ENCODE measurements at places on chromosomes 12 and 14.

- DNase-seq: no peak
These were observed 406.4 kb downstream of the NRXN3 start for GRCh38 chr14:78576437-78577166.

GRCh38 chr12:59780605-59781135, 184.8 kb downstream of the SLC16A7 start:
- DNase-seq: no peak

GRCh38 chr12:49984476-49985359, 12.0 kb downstream of the AQP6 start:
- DNase-seq: no peak

GRCh38 chr14:43540948-43541347, 966.1 kb downstream of the FSCB start:
- DNase-seq: no peak

DNA sequence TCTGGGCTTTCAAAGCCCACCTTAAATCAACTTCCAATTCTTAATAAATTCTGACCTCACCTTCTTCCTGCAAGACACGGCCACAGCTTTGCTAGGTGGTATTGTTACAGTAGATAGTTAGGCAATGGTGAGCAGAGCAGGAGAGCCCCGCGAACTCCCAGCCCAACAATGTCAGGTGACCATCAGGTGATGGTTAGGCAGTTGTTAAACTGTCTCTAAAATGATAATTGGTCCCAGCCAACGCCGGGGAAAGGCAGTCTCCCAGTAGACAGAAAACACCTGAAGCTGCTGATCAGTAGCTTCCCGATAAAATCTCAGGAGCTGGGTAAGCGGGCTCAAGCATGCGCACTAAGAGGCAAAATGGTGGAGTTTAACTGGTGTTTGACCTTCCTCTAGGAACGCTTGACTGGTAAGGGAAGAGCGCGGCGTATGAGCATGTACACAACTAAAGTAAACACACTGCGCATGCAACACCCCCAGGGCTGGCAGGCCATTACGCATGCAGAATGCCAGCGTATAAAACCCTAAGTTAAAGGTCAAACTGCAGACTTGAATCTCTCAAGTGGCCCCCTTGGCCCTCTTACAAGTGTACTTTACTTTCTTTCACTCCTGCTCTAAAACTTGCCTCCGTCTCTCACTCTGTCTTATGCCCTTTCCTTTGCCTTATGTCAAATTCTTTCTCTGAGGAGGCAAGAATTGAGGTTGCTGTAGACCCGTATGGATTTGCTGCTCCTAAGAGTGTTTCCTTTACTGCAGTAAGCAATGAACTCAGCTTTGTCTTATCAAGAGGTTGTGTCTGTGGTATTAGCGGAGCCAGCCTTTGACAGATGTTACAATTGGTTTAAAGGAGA, 113.5 kb downstream of the C12orf75 start:
- no peak for DNase-seq

GRCh38 chr12:86721713-86722397, 465.7 kb upstream of the MGAT4C start:
- no peak for DNase-seq

GRCh38 chr12:58455136-58455535, 465.2 kb downstream of the LRIG3 start:
- no peak for DNase-seq

GRCh38 chr12:109167781-109168180, 51.4 kb downstream of the ACACB start:
- no peak for DNase-seq

GRCh38 chr14:95163132-95163531, 5.8 kb upstream of the DICER1 start:
- no peak for DNase-seq

DNA sequence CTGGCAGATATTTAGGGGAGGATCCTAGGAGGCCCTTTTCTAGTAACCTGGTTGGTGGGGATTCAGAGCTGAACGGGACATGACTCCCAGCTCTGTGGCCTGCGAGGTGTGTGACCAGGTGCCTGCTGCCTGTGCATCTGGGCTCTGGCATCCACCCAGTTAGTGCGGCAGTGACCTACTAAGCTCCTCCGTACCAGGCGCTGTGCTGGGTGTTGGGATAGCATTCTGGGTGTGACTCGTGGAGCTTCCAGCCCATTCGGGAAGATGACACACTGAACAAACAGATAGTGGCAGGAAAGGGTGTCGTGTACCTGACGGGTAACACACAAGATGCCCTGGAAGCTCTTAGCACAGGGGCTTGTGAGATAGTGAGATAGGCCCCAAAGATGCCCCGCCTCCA, 80.9 kb downstream of the ACACB start:
- no peak for DNase-seq

DNA sequence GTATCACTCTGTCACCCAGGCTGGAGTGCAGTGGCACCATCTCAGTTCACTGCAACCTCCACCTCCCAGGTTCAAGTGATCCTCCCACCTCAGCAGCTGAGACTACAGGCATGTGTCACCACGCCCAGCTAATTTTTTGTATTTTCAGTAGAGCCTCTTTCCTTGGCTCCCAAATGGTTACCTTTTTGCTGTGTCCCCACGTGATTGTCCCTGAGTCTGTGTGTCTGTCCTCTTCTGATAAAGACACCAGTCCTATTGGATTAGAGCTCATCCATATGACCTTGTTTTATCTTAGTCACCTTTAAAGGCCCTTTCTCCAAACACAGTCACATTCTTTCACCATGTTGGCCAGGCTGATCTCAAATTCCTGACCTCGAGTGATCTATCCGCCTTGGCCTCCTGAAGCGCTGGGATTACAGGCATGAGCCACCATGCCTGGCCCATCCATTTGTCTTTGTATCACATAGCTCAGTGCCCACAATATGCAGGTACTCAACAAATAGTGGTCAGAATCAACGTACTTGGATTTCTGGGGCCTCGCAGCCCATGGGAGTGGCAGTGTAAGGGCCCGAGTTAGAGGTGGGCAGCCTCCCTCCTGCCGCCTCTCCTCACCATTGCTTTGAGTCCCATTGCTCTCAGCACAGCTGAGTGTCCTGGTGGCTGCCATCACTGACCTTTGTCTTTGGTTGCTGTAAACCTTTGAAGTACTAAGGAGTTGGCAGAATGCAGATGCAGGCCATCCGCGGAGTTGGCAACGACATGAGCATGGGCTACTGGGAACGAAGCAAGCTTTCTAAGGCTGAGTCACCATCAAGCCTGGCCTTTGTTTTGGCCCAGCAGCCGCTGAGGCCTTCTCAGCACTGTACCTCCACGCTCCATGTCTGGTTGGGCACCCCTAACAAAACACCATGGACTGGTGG, 9.3 kb downstream of the TPCN1 start:
- DNase-seq: no peak

GRCh38 chr12:4816744-4817525, 92.8 kb upstream of the KCNA1 start:
- DNase-seq: no peak

DNA sequence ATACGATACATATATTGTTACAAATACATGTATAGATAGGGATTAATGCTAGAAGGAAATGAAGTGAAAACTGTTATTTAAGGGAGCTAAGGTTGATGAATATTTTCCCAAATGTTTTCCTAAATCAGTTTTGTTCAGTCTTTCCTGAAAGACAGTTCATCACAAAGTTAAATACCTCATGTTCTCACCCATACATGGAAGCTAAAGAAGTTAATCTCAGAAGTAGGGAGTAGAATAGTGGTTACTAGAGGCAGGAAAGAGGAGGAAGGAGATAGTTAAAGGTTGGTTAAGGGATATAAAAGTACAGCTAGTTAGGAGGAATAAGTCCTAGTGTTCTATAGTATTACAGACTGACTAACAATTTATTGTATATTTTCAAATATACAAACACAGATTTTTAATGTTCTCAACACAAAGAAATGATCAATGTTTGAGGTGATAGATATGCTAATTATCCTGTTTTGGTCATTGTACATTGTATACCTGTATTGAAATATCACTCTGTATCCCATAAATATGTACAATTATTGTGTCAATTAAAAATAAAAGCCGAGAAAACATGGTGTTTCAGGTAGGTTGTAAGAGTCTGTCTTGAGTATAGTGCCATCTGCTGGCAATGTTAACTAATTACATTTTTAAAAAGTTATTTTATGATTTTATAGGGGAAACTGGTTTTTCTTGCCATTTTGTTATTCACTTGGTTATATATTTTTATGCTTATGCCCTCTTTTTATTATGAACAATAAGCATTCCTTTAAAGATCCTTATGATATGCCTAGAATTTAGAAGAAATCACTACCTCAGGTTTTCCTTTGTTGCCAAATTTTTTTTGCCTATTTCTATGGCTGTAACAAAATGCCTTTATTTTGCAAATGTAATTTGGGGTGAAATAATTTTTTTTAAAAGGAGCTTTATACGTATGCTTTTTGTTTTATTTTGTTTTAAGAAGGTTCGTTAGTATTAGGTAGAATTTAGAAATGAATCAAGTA, 26.9 kb downstream of the ZDHHC17 start:
- no peak for DNase-seq

DNA sequence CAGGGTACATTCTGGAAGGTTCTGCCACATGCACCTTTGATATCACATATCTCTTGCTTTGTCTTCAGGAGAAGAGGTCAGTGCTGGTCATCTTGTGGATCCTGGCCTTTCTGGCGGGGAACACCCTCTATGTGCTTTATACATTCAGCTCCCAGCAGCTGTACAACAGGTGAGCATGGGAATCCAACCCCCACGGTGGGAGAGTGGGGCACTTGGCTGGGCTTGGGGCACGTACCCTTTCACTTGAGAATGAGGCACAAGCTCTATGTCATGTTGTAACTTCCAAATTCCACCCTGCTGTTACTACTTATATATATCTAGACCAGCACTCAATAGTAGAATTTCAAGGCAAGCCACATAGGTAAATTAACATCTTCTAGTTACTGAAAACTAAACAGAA, 28.6 kb downstream of the RNFT2 start:
- no peak for DNase-seq

GRCh38 chr12:127635838-127636237, 631.1 kb upstream of the TMEM132C start:
- DNase-seq: no peak

DNA sequence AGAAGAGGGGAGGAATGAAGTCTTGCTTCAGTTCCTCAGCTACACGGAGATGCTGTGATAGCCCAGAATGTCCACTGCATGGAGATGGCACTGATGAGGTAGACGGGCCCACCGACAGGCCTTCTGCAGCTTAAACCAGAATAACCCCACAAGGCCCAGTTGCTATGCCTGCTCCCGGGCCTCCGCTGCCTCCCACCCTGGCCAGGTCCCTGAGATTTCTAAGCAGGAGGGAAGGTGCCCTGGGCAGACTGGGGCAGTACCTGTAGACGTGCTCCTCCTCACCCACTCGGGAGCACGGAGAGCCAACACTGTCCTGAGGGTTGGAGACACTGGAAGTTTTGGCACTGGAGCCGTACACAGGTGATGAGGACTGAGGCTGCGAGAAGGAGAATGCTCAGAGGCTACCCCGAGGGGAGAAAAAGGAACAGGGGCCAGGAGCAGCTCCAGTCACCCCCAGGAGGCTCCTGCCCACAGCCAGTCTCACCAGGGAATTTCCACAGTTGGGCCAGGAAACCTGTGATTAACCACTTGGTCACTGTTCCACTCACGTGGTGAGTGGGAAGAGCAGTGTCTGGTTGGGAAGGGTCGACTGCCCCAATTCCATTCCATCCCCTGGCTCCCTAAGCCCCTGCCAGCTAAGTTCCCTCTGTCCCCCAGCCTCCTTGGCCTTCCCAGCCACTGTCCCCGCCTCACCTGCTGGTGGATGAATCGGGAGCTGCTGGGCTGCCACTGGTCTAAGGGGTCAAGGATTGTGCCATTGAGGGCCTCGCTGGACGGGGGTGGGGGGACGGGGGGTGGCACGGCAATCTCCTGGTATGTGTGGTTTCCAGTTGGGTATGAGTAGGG, 22.8 kb upstream of the RPLP0 start:
- DNase-seq: no peak

- no peak for DNase-seq
These were observed 35.1 kb downstream of the ST8SIA1 start for GRCh38 chr12:22299294-22299912.

DNA sequence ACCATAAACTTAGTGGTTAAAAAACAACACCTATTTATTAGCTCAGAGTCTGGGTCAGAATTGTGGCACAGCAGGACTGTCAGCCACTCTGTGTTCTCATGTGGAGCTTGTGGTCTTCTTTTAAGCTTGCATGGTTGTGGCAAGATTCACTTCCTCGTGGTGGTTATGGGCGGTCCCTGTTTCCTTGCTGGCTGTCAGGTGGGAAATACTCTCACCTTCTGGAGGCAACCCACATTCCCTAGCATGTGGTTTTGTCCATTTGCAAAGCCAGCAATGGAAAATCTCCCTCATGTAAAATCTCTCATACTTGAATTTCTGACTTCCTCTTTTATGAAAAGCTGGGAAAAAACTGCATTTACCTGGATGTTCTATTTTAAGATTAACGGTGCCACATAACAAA, 229.8 kb downstream of the ALX1 start:
- no peak for DNase-seq

DNA sequence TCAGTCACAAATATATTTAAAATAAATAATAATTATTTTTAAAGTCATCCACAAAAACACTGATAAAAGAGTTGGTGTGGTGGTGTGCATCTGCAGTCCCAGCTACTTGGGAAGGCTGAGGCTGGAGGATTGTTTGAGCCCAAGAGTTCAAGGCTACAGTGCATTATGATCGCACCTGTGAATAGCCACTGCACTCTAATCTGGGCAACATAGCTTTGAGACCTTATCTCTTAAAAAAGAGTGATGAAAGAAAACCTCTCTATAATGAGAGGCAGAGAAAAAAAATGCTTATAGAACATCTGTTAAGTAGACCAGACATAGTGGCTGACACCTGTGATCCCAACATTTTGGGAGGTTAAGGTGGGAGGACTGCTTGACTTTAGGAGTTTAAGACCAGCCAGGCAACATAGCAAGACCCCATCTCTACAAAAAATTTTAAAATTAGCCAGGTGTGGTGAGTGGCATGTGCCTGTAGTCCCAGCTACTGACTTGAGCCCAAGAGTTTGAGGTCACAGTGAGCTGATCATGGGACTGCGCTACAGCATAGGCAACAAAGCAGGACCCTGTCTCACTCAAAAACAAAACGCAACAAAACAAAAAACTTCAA, 50.5 kb downstream of the RALGAPA1 start:
- DNase-seq: no peak

DNA sequence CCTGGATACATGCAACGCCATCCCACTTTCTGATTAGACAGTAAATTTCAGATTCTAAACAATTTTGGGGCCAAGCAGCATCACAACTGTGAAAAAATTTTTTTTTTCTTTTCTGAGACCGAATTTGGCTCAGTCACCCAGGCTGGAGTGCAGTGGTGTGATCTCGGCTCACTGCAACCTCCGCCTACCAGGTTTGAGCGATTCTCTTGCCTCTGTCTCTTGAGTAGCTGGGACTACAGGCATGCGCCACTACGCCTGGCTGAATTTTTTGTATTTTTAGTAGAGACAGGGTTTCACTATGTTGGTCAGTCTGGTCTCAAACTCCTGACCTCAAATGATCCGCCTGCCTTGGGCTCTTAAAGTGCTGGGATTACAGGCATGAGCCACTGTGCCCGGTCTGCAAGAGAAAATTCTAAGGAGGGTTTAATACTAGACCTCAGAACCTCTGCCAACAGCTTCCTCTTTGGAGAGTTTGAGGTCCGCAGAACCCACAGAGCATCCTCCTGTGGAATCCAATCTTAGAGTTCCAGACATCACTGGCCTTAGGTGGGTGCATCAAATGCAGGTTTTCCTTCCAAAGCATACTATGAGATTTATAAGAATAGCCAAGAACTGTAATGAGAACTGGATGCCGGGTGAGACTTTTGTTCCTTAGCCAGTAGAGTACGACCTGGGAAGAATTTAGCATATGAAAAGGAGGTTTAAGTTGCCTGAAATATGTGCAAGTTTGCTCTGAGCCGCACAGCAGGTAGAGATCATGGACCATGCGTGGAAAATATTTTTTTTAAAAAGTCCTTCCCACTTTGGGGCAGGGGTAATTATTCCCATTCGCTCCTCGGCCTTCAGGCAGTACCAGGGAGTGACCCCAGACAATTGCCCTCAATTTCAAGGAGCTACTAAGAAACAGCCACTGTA, 7.8 kb upstream of the PHC1 start:
- no peak for DNase-seq

Measured in omental fat pad (tissue), 4 donors.